ENCODE measurements at places on chromosomes 2 and 18.

DNA sequence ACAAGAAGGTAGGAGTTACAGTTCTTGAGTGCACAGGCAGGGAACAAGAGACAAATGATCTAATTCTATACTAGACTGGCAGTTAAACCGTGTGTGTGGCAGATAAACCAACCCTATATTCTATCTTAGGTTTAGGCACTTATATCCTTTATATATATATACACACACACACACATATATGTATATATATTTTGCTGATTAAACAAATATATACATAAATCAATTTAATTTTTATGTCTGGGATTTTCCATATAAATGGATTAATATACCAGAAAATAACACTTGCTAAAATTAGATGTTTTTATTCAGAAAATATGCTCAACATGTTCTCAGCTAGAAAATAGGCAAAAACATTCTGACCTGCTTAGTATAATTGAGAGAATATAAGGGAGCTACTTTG, 887.9 kb upstream of the KLHL29 start:
- no peak for DNase-seq

- DNase-seq = no peak
These were observed 835.4 kb upstream of the CDH2 start for GRCh38 chr18:29012364-29012763.

DNA sequence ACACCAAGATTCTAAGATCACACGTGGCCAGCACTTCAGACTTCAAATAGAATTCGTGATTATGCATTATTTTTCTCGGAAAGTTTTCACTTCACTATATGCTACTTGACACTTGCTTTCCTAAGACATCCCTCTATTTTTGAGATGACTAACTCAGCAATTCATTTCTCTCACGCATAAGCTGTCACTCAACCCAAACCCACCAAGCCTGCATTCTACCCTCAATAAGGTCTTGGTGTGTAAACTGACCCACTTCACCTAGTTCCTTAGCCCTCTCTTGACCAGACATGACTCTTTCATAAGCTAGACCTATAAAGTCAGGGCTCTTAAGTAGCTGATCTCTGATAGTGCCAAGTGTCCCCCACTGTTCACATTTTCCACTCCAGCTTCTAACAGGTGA, 11.7 kb downstream of the CKAP2L start:
- DNase-seq = no peak

DNA sequence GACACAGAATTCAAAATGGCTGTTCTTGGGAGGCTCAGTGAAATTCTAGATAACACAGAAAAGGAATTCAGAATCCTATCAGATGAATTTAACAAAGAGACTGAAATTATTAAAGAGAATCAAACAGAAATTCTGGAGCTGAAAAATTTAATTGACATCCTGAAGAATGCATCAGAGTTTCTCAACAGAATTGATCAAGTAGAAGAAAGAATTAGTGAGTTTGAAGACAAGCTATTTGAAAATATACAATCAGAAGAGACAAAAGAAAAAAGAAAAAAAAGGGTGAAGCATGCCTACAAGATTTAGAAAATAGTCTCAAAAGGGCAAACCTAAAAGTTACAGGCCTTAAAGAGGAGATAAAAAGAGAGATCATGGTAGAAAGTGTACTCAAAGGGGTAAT, 12.0 kb upstream of the RANBP2 start:
- DNase-seq = no peak

- DNase-seq = no peak
These were observed 487.3 kb upstream of the DCC start for GRCh38 chr18:51852681-51853080.

GRCh38 chr18:6482198-6482977, 67.7 kb upstream of the L3MBTL4 start:
- peak; percentile 63 for DNase-seq

- no peak for DNase-seq
These were observed 235.6 kb upstream of the EPHA4 start for GRCh38 chr2:221807706-221808105.

DNA sequence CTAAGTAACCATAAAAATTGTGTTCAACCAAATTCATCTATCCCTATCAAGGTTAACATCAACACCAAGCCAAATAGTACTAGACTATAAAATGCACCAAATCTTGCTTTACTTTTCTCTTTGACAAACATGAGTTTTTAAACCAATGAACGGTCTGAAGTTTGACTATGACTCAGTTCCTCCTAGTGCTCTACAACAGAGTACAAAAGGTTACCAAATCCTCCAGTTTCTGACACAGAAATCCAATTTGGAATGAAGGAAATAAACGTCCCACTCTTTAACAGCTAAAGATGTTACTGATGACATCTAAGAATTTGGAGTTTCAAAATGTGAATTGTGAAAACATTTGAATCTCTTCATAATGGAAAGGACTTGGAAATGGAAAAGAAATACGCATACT, 11.8 kb upstream of the ACVR1 start:
- DNase-seq = no peak

DNA sequence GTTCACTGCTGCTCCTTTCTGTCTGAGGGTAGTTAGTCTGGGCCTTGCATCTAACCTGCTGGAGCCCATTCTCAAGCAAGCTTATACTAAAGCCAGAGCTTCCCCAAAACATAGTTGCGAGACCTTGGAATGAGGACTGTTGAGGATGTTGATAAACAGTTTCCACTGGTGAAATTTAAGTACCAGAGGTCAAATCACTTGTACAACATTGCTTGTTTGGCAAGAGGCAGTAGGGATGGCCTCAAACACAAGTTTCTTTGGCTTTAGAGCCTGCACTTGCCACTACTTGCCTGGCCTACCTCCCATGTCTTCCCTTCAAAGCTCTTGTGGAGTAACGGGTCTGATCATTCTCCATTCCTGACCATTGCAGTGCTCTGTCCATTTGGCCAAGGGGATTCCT, 262.7 kb downstream of the FHOD3 start:
- DNase-seq = no peak

- peak; percentile 20 for DNase-seq
These were observed 342.9 kb downstream of the SPAG16 start for GRCh38 chr2:213627054-213627710.

- no peak for DNase-seq
These were observed 30.8 kb upstream of the POLE4 start for GRCh38 chr2:74927621-74928020.

DNA sequence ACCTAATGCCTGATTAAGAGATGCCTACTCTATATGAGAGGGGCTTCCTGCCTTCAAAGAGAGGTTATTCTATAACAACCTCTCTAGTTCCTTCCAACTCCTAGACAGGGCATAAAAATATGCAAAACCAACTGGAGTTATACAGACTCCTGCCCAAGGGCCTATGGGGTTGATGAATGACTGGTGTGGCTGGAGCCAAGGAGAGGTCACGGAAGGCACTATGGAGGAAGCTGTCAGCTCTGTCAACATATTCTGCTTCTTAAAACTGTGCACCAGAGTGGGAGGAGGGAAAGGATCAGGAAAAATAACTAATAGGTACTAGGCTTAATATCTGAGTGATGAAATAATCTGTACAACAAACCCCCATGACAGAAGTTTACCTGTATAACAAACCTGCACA, 120.9 kb upstream of the CDC42EP3 start:
- no peak for DNase-seq

DNA sequence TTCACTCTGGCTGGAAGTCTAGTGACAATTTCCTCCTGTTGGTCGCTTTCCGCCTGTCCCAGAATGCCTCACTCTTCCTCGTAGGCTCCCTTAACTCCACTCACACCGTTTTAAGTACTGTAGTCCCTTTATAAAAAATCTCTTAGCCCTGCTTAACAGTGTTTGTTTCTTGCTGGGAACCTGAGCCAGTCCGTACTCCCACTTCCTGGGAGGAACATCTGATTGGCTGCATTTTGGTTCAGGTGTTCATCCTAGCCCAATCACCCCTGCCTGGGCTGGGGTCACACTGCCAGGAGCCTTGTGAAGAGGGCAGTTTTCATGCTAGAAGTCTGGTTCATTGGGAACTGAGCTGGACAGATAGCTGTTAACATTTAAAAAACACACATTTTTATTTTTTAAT, 25.6 kb upstream of the TOGARAM2 start:
- DNase-seq = no peak

- DNase-seq = no peak
These were observed 1.1 kb downstream of the ID2 start for GRCh38 chr2:8682719-8683667.

GRCh38 chr2:122179492-122180165, 424.2 kb downstream of the TSN start:
- no peak for DNase-seq

- no peak for DNase-seq
These were observed 826.9 kb downstream of the DCDC2C start for GRCh38 chr2:4530231-4530630.

DNA sequence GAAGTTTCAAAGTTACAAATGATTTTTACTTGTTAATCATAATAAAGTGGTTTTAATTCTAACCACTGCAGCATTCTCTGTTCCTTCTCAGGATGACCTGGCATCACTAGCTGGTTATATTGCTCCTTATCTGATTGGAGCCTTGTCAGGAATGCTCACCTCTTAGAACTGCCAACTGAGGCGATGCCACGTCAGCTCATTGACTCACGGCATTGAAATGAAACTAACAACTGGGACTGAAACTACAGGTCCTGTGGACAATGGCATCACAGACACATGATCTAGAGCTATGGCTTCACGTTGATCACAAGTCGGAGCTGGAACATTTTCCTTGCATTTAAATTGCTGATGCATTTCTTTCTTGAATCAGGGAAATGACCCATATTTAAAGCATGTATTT, 54.9 kb upstream of the MAP2 start:
- no peak for DNase-seq

DNA sequence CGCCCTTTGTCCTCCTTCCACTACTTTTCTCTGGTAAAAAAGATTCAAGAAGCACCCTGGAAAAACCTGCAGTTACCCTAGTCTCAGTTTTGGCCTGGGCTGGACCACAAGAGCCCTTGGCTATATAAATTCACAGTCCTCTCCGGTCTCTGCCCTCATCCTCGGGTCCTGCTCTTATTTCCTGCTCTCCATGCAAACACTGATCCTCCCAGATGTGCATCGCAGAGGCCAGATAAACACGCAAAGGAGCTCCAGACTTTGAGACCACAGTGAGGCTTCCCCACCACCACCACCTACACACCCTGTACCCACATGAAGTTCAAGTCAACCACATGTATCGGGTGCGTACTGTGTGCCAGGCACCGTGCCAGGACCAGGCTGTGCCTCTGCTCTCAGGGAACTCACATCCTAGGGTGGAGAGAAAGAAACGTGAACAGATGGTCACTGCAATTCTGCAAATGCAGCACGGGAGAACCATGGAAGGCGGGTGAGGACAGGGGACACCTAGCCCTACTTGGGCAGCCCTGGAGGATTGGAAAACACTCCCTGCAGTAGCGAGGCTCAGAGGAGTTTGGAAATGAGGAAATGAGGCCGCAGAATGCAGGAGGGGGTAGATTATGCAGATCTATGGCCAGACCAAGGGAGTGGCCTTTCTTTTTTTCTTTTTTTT, 7.4 kb downstream of the CTDSP1 start:
- no peak for DNase-seq

DNA sequence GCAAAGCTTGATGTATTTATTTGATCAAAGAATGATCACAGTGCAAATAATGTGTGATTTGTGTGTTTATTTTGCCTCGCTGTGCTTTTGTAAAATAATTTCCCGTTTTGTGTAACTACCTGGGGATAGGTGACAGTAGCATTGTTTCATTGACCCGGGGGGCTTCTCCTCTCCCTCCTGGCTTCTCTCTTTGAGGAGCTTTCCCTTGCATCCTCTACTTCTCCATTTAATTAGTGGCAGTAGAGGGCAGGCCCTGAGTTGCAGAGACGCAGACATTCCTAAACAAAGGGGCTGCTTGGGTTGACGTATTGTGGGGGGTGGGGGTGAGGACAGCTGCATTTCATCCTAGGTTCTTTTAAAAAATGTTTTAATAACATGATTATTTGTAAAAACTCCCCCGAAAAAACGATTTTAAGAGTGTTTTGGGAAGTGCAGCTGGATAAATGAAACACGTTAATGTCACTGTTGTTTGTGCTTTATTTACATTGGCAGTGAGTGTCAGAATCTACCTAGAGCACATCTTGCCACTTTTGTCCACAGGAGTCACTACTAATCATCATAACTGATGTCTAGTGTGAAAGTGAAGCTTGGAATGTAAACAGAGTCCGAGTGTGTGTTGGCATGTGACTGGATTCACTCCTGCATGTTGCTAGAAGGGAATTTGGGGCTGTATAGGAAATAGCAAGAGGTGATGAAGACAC, 2.2 kb downstream of the NEDD4L start:
- no peak for DNase-seq

GRCh38 chr2:219433666-219434467, 776 bp upstream of the SPEG start:
- no peak for DNase-seq

DNA sequence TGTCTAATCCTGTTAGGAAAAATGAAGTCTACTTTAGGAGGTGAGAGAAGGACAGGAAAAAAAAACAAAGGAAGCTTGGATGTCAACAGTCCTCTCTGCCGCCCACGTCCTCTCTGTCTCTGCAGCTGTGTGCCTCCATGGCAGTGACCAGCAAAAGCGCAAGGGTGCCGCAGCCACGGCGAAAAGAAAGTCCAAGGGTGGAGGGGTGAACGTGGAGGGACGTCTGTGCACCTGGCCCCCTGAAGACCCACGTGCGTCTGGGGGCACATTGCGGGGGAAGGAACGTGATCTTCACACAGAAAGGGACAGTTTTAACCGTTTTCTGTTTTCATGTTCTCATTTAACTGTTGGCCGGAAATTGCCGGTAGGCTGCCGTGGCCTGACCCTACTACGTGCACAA, 152.7 kb downstream of the MBP start:
- no peak for DNase-seq

DNA sequence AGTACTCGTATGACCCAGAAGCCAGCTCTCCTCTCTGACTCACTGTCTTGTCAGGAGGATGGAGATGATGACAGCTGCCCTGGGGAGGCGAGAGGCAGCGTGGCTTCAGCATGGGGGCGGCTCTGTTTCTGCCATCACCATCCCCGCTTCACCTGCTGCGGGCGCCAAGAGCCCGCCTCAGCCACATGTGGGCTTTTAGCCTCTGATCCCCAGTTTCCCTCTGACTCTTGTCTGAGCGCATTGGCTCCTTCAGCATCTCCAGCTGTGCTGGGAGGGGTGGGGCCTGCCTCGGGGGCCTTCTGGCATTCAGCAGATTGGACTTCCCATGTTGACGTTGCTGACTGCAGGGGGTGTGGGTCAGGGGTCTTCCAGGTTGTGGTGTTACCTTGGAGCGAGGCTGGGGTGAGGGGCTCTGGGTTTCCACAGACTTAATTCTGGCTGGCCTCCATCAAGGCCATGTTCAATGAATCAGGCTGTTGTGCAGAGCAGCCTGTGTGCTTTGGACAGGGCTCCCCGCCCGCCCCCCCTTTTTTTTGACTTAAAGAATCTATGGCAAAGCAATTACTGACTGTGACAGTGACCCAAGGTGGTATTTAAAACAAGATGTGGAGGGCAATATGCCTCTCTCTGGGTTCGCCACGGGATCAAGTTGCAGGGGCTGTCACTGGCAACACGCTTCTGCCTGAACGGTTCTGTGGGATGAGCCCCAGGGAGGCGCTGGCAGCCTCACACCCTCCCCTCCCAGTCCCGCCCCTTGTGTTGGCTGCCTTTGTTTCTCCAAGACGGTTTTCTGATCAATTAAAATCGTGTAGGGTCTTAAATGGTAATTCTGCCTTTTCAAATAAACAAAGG, 228.3 kb downstream of the LDLRAD4 start:
- no peak for DNase-seq
